ENCODE measurements at places on chromosomes 3 and 15.

DNA sequence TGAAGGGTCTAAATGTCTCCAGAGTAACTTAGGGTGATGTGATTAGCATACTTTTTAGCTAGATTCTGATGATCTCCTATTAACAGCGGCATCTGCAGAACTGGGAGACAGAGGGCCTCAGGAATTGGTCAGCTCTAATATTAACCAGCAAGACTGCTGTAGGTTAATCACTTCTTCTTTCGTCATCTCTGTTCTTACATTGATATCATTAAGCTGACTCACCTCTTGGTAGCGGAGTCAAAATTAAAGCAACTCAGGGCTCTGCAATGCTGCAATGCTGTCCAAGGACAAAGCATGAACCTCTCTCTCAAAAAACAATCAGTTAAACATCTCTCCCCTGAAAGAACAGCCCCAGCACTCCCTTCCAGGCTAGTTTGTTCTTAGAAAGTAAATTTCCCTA lies 57.5 kb upstream of the TRA2B start:
- no peak for DNase-seq

GRCh38 chr15:48309740-48310139 lies 21.5 kb upstream of the DUT start:
- DNase-seq = no peak

DNA sequence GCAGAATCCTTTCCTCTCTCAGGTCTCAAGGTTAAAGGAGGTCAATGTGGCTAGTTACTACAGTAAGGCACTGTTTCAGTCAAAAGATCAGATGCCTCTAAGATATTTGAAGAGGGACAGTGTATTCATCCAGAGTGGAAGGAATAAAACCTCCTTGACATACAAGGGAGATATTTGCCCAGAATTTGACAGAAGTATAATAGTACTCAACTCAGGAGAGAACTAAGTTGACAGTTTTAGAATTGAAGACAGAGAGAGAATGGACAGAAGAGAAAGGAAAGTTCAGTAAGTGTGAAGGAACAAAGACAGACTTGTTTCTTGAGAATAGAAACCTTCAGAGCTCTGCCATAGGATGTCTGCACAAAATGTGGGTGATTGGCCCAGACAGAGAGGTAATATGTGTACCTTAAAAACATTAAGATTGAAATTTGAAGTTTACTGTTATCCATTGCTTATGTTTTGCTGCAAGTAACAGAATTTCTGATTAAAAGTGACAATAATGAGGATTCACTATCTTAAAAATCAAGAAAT lies 507.1 kb downstream of the IGSF11 start:
- no peak for DNase-seq

DNA sequence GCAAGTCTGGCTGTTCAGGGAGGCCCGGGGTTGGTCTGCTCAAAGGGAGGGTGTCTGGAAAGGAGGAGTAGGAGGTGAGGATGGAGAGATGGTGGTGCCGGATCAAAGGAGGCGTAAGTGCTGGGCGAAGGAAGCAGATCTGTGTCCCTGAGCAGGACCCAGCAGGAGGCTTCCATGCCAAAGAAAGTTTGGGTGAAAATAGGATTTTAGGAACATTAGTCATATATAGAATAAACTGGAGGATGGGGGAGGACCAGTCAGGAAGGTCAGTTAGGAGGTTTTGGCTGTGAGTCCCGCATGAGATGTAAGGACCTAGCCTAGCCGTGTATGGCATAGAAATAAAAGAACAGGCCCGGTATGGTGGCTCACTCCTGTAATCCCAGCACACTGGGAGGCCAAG lies 28.6 kb upstream of the VPS8 start:
- no peak for DNase-seq

DNA sequence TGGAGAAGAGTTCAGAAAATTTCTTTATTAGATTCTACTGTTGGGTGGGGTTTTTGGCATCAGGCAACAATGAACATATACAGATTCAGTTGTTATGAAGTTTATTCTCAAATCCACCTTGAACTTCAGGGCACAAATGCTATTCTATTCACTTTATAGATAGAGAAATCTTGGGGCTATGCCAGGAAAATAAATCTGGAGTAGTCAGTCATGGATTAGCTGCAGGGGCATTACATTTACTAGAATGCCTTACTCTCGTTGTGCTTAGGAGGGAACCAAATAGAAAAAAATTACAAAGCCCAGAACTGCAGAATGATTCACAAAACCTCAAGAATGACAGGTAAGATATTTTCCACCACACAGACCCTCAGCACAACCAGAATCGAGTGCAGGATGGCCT lies 216.7 kb downstream of the CDIN1 start:
- no peak for DNase-seq

DNA sequence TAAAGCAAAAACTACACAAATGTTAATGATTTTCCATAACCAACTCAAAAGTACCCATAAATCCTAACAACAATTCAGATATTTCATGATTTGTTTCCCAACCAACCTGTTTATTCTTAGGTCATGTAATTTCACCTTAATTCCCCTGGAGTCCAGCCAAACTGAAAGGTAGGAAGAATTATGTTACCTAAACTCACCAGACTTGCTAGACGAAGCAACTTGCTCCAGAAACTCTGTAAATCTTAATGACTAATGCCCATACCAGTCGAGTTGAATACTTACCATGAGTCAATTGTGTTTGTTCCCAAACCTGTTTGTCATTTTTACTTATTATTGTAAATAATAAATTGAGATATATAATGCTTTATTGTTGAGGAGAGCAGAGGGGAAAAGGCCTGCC lies 1030.0 kb downstream of the TBL1XR1 start:
- no peak for DNase-seq

DNA sequence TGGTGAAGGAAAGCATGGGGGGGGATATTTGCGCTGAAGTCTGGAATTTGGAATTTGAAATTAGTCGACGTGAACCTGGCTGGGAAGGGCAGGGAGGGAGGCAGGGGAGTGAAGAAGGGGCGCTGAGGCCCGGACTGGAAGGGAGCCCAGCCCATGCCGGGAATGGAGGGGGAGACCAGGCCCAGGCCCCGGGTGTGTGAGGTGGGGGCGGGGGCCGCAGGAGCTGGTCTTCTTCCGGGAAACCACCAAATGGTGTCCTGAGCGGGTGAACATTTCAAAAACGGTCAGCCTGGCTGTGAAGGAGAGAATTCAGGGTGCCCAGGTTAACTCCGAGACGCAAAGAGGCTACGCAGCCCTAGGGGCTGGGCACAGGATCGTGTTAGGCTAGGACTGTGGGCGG lies 497 bp upstream of the PRR20G start:
- DNase-seq = no peak

DNA sequence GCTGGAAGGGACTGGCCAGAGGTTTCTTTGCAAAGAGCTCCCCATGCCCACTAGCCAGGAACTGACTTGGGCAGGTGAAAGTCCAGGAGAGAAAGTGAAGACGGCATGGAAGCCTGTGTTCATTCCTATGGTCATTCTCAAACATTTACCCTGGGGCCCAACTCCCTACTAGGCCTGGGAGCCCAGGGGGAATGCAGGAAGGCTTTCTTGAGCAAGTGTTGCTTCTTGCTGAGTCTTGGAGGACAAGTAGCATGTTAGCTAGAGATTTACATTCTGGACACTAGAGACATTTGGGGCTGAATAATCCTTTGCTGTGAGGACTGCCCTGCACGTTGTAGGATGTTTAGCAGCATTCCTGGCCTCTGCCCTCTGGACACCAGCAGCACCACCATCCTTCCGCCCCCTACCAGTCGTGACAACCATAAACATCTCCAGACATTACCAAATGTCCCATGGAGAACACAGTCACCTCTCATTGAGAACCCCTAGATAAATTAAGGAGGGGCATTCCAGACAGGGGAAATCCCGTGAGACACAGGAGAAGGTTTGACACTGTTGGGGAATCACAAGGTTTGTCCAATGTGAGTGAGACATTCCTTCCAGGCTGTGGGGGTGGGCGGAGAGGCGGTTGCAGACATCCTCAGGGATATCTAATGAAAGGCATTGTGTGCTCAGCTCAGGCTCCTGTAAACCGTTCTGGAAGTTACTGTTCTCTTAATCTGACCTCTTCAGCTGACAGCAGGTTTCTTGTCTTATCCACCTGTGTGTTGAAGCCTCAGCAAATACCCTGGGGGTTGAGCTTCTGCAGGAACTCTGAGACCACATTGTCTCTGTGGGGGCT lies 236.2 kb downstream of the TLE3 start:
- DNase-seq = no peak

GRCh38 chr15:59866642-59867041 lies 137.5 kb upstream of the FOXB1 start:
- no peak for DNase-seq

DNA sequence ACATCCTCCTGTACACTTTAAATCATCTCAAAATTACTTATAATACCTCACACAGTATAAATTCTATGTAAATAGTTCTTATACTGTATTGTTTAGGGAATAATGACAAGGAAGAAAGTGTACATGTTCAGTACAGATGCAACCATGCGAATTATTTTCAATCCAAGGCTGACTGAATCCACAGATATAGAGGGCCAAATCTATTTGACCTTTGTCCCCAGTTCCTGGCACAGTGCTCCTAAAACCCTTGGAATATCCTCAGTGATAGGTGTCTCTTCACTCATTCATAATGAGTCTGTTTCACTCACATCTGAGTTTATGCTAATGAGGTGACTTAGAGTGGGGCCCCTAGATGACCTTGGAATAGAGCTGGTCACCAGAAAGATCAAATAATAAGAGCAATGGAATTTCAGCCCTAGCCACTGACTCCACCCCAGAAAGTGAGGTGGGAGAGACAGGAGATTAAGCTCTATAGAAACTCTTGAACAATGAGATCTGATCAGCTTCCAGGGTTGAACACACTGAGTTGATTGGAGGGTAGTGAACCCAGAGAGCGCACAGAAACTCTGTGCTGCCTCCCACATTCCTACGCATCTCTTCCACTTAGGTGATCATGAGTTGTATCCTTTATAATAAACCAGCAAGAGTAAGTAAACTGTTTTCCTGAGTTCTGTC lies 65.3 kb downstream of the ADAM10 start:
- DNase-seq = no peak

- no peak for DNase-seq
Observed at GRCh38 chr3:177744873-177745606, 547.8 kb upstream of the TBL1XR1 start.

DNA sequence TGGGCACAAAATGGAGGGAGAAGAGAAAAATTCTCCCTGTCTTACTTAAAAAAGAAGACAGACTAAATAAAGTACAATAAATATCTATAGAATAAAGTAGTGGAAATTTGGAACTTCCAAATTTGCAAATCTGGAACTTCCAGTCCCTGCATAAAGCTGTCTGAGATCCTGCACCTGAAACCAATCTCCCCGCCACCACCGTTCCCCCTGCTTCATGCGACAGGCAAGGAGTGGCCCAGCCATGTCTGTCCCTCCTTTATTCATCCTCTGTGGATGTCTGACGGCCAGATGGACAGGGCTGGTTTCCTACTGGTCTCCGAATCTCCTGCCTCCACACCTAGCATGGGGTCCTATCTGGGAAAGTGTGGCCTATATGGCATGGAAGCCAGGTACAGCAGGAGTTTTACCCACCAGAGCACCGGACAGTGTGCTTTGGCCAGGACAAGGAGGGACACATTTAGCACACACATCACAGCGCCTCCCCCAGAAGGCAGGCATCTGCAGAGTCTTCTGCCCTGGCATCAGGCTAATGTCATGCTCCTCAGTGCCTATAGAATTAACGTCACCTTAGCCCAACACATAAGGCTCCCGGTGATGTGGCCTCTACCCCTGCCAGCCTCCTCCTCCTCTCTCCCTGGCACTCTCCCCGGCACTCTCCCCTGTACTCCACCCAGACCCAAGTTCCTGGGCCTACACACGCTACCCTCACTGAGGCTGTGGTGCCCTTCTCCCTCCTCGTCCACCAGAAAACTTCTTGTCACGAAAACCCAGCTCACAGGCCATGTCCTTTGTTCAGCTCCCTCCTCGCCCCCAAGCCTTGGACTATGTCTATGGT lies 170.8 kb downstream of the XXYLT1 start:
- no peak for DNase-seq

- DNase-seq = no peak
Observed at GRCh38 chr3:16728770-16729745, 123.8 kb upstream of the DAZL start.

DNA sequence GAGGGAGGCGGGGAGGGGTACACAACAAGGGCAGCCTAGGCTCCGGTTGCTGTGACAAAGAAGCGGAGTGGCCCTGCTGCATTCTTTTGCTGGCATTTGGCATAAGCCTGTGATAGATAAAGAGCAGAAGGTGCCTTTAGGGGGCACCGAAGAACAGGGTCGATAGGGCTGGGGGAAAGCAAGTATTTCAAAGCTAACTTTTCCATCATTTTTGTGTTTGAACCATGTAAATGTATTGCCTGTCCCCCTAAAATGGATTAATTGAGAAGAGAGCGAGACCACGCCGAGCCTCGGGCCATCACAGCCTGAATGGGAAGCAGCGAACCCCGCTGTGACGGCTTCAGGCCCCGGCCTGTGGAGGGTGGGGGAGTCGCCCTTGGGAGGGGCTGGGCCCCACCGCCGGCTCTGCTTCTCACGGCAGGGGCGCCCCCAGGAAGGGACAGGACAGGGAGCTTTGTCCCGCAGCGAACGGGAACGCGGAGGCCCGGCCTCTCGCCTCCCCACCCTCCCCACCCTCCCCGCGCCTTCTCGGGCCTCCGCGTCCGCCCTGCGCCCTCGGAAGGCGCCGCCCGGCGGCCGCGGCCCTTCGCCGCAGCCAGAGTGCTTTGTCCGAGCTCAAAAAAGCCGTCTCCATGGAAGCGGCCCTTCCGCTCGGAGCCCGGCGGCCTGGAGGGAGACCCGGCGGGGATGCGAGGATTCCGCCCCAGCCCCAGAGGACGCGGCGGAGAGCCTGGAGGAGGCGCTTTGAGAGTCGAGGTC lies 32.4 kb upstream of the ALDH1L1 start:
- DNase-seq = peak; percentile 12

- DNase-seq = no peak
Observed at GRCh38 chr3:32237670-32238452, 619 bp upstream of the CMTM8 start.

- DNase-seq = no peak
Observed at GRCh38 chr3:64260431-64260830, 35.2 kb upstream of the PRICKLE2 start.

DNA sequence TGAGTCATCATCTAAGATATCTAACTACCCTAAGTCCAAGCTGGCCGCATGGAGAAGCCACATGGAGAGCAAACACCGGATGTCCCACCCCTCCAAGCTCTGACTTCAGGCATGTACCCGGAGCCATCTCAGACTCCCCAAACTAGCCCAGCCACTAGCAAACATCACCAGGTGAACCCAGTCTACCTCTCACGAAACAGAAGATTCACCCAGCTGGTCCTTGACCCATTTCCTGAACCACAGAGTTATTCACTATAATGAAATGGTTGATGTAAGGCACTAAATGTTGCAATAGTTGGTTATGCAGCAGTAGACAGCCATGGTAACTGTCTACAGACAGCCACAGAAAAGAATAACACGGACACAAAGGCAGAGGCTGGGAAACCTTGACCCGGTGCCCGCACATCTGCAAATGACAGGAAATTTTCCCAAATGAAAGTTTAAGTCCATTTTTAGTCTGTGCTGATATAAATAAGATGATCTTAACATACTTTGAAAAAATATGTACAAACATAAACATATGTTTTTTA lies 265.5 kb upstream of the ATP10A start:
- no peak for DNase-seq

DNA sequence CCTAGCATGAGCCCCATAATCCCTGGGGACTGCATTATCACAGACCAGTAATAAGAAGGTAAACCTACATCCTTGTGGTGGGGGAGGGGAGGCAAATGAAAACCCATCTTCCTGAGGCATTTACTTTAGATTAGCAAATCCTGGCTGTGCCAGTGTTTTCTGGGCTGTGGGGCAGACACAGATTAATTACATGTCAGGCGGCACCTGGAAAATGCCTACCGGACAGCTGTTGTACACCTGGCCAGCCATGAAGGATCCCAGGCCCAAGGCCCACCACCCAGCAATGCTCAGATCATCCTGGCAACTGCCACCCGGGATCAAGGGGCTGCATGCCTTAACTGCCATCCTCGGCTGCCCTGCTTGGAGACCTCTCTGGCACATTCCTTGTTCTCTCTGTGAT lies 59.1 kb upstream of the RASA2 start:
- DNase-seq = no peak

Data from activated CD4-positive, alpha-beta T cell treated with anti-CD3 and anti-CD28 coated beads for 48 hours (primary cell).